ENCODE measurements at places on chromosomes 16 and 17.

DNA sequence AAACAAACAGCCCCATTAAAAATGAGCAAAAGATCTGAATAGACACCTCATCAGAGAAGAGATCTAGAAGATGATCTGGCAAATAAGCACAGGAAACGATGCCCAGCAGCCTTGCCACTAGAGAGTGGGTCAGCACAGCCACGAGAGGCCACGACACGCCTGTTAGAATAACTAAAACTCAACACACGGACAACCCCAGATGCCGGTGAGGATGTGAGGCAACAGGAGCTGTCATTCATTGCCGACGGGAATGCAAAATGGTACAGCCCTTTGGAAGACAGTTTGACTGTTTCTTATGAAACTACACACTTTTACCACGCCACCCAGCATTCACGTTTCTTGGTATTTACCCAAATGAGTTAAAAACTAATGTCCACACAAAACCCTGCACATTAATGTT, 31.5 kb downstream of the CBFA2T3 start:
- DNase-seq: no peak

- no peak for DNase-seq
These were observed 5.4 kb upstream of the ITGA3 start for GRCh38 chr17:50050431-50051032.

DNA sequence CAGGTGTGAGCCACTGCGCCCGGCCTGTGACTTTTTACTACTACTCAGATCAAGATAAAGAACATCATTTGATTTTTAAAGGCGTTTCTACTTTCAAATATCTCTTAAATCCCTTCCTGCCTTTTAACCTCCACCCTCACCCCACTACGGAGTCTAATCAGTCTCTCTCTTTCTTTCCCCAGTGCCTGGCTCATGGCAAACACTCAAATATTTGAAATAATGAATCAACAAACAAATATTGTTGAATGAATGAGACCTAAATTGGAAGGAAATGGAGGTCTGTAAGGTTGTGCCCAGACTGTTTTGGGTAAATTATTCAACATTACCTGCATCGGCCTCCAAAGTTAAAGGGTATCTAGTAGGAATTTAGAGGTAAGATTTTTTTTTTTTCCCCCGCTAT, 14.7 kb downstream of the COPZ2 start:
- no peak for DNase-seq

- no peak for DNase-seq
These were observed 2.2 kb downstream of the HS3ST6 start for GRCh38 chr16:1915732-1916639.

DNA sequence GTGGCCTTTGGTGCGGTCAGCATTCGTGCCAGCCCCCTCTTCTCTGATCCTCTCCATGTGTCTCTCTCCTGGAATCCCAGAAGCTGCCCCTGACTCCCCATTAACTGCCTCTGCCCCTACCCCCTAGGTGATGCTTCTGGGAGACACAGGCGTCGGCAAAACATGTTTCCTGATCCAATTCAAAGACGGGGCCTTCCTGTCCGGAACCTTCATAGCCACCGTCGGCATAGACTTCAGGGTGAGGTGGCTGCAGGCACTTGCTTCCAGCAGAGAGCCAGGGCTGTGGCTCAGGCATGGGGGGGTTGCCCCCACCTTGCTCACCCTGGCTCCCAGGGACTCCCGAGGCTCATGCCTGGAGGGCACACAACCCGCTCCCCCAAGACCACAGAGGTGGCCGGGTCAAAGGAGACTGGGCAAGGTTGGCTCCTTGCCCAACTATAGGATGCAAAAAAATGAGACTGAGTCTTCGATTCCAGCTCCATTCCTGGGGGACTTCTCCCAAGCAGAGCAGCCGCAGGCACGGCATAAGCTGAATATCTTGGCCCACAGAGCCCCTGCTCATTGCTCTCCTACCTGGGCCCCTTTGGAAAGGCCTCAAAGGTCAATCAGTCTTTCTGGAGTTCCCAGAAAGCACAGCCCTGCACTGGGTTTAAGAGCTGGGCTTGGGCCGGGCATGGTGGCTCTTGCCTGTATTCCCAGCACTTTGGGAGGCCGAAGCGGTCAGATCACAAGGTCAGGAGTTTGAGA, 3.8 kb downstream of the RAB37 start:
- no peak for DNase-seq

DNA sequence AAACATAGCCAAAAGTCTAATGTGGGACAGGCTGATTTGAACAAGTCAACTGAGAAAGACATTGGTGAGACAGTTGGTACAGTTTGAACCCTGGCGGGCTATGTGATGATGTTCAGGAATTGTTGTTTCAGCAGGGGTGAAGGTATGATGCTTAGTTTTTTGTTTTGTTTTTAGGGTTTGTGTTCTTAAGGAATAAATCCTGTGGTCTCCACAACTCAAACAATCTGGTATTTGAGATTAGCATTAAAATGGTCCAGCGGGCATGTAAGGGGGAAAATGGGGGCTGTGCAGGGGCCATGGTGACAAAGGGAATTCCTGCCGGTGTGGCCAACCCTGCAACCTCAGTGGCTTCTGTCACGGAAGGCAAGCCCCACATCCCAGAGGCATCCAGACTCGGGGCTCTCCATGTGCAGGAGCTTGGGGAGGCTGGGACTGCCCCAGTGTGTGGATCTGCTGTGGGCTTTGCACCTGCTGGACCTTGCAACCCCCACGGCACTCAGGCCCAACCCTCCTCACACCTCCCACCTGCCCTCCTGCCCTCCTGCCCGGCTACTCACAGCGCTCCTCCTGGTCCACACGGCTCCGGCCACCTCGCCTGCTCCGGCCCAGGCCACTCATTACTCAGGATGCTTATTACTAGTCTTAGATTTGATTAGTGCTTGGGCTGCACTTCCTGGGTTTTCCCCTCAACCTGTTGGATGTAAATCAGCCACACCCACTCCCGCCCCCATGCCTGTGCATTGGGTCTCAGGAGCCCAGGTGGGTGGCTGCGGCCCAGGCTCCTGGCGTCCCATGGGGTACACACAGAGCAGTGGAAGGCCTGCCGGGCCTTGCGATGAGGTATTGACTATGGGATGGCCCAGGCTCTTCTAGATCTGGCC, at the start of gene TNFRSF13B:
TNFRSF13B (minus strand) TSS at position 661 of the 881 bp plus-strand sequence; CDS start at position 618, 43 bp downstream.
- no peak for DNase-seq

- no peak for DNase-seq
These were observed 34.8 kb upstream of the GNG13 start for GRCh38 chr16:835373-835772.

DNA sequence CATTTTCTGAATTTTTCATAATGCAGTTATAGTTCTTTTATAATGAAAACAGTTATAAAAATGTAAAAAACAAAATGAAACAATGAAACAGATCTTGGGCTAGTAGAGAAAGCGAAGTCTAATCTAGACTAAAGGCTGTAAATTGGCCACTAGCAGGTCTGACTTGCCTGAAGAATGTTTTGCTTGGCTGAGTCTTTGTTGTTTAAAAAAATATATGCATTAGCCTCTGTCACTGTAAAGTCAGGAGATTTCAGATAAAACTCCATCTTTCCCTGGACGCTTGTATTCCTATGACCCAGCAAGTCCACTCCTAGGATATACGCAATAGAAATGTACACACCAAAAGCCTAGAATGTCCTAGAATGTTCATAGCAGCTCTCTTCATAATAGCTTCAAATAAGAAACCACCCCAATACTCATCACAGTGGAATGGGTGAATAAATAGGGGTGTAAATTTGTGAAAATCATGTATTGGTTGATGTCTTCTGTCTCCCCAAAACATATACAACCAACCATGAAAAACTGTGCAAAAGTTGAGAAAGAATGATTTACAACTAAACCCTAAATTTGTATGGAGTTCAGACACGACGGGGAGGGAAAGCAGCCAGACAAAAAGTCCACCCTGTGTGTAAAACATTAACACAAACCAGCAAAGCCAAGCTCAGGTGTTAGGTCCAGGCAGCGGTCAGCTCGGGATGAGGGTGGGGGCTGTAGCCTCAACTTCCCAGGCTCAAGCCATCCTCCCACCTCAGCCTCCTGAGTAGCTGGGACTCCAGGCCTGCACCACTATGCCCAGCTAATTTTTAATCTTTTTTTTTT, 37.7 kb upstream of the MEAK7 start:
- no peak for DNase-seq

GRCh38 chr16:65833171-65833871, 533.2 kb upstream of the CDH5 start:
- no peak for DNase-seq
